Stimulated activated CD8-positive, alpha-beta memory T cell treated with anti-CD3 and anti-CD28 coated beads, Interleukin-7, amount 100 ng/mL, for 24 hours (primary cell): ENCODE measurements at places on chromosomes 3 and 15.

- no peak for DNase-seq
These were observed 217.0 kb downstream of the SATB1 start for GRCh38 chr3:18208091-18208490.

DNA sequence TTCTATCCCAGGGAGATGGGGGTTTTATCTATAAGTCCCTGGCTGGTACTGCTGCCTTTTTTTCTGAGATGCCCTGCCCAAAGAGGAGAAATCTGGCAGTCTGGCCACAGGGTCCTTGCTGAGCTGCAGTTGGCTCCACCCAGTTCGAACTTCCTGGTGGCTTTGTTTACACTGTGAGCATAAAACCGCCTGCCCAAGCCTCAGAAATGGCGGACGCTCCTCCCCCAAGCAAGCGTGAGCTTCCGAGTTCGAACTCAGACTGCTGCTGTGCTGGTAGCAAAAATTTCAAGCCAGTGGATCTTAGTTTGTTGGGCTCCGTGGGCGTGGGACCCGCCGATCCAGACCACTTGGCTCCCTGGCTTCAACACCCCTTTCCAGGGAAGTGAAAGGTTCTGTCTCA lies 126.8 kb upstream of the SUCLG2 start:
- DNase-seq: no peak

- no peak for DNase-seq
These were observed 286.4 kb upstream of the BCHE start for GRCh38 chr3:166123576-166123975.

DNA sequence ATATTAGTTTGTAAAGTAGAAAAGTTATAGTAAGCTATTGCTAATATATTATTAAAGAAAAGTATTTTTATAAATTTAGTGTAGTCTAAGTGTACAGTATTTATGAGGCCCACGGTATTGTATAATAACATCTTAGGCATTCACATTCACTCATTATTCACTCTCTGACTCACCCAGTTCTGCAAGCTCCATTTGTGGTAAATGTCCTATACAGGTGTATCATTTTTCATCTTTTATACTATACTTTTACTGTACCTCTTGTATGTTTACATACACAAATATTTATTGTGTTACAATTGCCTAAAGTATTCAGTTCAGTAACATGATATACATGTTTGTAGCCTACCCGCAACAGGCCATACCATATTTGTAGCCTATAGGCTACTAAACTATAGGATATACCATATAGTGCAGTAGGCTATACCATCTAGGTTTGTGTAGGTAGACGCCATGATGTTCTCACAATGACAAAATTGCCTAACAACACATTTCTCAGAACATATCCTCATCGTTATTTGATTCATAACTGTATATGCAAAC lies 246.8 kb upstream of the ALCAM start:
- no peak for DNase-seq

DNA sequence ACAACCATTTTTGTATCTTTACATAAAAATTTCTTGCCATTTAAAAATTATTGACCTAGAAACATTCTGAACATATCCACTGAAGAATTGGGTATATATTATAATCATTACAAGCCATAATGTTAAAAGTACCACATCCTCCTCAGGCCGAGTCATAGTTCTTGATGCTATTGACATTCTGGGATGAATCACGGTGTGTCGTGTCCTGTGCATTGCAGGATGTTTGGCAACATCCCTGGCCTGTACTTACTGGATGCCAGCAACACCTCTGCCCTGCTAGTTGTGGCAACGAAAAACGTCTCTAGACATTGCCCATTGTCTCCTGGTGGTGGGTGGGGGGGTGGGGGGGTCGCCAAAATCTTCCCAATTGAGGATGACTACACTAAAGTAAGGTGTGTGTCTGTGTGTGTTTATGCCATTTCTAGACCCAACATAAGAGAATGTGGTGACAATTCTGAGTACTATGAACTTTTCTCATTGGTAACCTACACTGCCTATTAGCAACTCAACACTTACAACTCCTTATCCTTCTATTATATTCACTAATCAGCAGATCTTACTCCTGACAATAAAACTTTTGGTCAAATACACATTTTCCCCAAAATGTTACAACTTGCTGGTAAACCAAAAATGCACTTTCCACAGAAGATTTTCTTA lies 471.6 kb downstream of the FOXP1 start:
- no peak for DNase-seq

- DNase-seq: no peak
These were observed 83.8 kb downstream of the MBNL1 start for GRCh38 chr3:152352554-152352953.

GRCh38 chr3:12986986-12987385 lies 86.2 kb downstream of the IQSEC1 start:
- DNase-seq: no peak

DNA sequence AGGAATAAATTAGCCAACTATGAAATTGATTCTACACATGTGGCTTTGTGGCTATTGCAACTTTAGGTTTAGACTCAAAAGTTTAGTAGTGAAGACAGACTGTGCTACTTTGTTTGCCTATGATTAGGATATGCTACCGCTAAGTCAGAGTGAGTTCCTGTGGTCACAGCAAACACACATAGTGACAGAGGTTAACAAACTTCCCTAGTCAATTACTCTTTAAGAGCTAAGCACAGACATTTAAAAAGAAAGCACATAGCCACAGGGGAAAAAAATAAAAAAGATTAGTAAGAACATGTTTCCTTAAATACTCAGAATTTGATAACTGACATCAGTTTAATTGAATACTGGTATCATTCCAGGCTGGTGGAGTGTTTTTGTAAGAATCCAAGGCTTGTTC lies 207.1 kb downstream of the GBE1 start:
- DNase-seq: no peak

DNA sequence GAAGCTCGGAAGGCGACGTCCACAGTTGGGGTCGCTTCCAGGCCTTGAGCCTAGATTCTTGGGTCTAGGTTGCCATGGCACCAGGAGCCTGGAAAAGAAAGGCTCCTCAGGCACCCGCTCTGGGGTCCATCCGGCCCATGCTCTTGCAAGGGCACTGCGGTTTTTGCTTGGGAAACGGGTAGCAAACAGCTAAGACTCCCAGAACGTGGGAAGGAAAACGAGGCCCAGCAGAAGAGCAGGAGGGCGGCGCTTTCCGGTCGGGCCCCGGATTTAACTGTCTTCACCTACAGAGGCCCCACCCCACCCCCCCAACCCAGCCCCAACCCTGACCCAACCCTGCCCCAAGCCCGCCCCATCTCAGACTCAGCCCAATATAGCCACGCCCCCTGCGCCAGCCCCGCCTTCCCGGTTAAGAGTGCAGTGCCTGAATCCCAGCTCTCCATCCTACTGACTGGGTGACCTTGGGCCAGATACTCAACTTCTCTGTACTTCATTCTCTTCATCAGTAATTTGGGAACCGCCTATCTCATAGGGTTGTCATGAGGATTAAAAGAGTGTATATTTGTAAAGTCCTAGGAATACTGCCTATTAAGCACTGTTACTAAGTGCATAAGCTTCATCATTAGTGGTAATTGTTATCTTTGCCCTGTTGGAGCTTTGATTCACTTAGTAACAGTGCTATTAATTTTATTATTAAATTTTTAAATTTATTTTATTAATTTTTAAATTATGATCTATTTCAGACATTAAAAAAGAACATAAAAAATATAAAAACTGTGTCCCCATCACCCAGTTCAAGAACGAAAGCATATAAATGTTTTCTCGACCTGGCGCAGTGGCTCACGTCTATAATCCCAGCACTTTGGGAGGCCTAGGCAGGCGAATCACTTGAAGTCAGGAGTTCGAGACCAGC lies 28.4 kb upstream of the SMAD6 start:
- peak; percentile 14 for DNase-seq
